Vagina (tissue), 2 donors: ENCODE measurements at places on chromosomes 12 and 14. TPM values are rescaled to one million over a fixed set of nuclear protein-coding genes. Genes with fewer than 3 reads are reported as not detected.

DNA sequence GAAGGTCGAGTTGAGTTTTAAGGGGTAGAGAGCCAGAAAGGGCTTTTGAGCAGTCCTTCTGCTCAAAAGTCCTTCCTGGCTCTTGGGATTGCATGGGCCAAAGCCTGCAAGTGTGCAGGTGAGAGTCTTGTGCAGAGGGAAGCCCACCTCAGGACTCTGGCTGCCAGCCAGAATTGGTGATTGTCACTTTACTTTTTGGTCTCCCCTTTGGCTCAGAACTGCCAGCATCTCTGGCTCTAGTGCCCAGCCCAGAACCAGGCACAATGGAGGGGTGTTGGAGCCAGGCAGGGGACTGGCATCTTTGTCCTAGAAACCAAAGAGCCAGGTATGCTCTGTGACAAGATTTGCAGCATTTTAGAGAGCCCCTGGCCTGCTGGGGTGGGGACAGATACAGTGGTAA lies 23.5 kb downstream of the FAM222A start:
- no peaks in the 10 kb centered on the region for H3K4me1 ChIP-seq
- H3K36me3 ChIP-seq = no peaks in the 10 kb centered on the region
- H3K27me3 ChIP-seq = no peaks in the 10 kb centered on the region
- no peak for DNase-seq
- no peak overlapping the region for H3K4me3 ChIP-seq

DNA sequence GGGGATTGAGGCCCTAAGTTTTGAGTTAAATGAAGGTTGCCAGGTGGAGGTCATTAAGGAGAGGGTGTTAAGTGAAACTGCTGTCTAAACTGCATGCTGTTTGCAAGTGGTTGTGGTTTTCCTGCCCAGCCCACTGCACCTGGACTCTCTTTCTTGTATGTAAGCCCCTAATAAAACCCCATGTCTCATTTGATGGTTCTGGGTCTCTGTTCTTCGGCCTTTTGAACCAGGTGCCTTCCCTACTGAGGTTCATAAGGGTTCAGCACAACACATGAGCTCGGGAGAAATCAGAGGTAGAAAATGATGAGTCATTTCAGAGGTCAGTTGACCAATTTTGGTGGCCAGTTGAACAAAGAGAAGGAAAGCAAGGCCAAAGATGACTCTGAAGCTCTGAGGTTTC lies 382.5 kb downstream of the RPS29 start:
- DNase-seq = no peak
- no peaks in the 10 kb centered on the region for H3K27me3 ChIP-seq
- no peaks in the 10 kb centered on the region for H3K4me1 ChIP-seq
- no peak overlapping the region for H3K27ac ChIP-seq

DNA sequence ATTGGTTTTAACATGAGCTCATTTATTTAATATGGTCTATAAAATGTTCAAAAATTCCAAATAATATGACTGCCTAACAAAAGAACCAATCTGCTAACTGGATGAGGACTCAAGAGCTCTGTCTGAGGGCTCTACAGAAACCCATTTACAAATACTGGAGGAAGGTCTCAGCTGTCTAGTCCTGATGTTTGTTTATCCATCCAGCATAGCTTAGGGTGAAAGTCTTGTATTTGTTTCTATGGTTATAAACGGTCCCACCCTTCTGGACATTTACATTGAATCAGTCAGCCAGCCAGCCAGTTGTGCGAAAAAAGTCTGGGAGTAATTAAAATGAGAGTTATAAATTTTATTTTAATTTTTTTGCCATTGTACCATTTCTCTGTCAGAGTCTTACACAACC lies 220.7 kb downstream of the BMP4 start:
- no peak overlapping the region for H3K27ac ChIP-seq
- DNase-seq = no peak
- no peaks in the 10 kb centered on the region for H3K27me3 ChIP-seq

TSPAN11 gene
- 2.5 TPM for total RNA-seq

CPNE6 gene
- not detected for total RNA-seq

GRCh38 chr12:67681105-67681778 lies 32.7 kb downstream of the DYRK2 start:
- H3K4me3 ChIP-seq = no peak overlapping the region
- H3K27ac ChIP-seq = peak overlapping the region; percentile 11
- H3K27me3 ChIP-seq = no peaks in the 10 kb centered on the region
- H3K4me1 ChIP-seq = peaks cover 8% of the 10 kb centered on the region
- no peaks in the 10 kb centered on the region for H3K36me3 ChIP-seq
- DNase-seq = no peak

DNA sequence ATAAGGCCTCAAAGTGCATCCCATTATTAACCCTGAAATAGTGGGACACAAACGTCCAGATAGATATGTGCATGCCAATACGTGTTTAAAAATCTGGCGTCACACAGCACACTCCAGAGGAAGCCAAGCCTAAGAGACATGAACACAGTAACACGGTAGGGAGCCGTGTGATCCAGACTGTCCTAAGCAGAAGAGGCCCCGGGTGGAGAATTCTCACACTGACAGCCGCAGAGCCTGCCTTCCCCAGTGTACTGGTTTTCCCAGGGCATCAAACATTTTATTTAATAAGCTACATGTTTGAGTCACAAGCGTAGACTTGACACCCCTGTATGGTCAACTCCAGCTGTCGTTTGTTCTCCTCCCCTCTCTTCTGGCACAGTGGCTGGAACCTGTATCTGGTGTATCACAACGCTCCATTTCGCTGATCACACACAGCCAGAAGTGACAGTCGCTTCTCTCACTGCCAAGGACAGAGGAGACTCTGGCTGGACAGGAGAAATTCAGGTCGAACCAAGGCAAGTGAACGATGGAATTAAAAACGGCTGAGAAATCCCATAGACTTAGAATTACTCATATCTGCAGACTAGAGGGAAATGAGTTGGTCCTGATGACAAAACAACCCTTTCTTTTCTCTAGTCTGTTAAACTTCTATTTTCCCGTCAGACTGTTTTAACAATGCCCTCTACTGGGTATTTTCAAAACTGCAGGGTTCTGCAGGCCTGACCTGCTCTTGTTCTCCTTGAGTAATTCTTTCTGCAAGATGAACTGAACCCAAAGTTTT lies 359.9 kb downstream of the RGS6 start:
- no peaks in the 10 kb centered on the region for H3K4me1 ChIP-seq
- H3K27me3 ChIP-seq = no peaks in the 10 kb centered on the region
- DNase-seq = no peak
- H3K36me3 ChIP-seq = no peaks in the 10 kb centered on the region
- no peak overlapping the region for H3K4me3 ChIP-seq
- H3K27ac ChIP-seq = no peak overlapping the region

NOVA1 gene
- total RNA-seq = 35.1 TPM

DNA sequence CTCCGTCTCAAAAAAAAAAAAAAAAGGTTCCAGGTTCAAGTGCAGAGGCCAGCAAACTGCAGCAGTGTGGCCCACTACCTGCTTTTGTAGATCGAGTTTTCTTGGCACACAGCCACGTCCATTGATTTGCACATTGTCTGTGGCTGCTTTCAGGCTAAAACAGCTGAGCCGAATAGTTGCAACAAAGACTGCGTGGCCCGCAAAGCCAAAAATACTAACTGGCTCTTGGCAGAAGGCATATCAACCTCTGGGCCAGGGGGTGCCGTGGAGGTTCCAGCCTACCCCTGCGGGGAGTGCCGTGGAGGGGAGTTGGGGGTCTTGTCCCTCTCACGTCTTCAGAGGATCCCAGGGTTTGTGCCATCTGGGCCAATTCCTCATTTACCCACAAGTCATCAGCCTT lies 170.1 kb downstream of the ADGRD1 start:
- peak; percentile 49 for DNase-seq
- H3K27ac ChIP-seq = no peak overlapping the region
- no peaks in the 10 kb centered on the region for H3K36me3 ChIP-seq
- no peaks in the 10 kb centered on the region for H3K4me1 ChIP-seq
- H3K4me3 ChIP-seq = no peak overlapping the region

DNA sequence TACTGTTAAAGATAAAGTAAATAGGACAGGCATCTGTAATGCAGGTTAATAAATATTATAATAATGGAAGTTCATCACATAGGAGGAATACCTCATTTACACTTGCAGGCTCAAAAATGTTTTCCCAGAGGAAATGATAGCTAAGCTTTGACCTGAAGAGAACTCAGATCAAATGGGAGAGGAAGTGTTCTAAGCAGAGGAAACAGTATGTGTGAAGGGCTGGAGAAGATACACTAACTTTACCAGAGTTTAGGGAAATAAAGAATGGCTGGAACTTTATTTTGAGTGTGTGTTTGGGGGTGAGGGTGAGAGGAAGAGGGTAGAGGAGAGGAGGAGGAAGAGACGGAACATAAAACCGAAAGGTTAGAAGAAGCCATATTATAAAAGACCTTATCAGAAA lies 34.0 kb upstream of the AP4S1 start:
- no peak overlapping the region for H3K4me3 ChIP-seq
- H3K27me3 ChIP-seq = no peaks in the 10 kb centered on the region
- no peak for DNase-seq
- H3K27ac ChIP-seq = no peak overlapping the region
- peaks cover 42% of the 10 kb centered on the region for H3K4me1 ChIP-seq

FGF23 gene
- not detected for total RNA-seq

- DNase-seq = no peak
- no peak overlapping the region for H3K27ac ChIP-seq
- H3K4me3 ChIP-seq = no peak overlapping the region
- H3K4me1 ChIP-seq = no peaks in the 10 kb centered on the region
Observed at GRCh38 chr14:41418851-41419250, 187.8 kb upstream of the LRFN5 start.

- H3K27ac ChIP-seq = no peak overlapping the region
- H3K4me3 ChIP-seq = no peak overlapping the region
- no peaks in the 10 kb centered on the region for H3K36me3 ChIP-seq
- no peaks in the 10 kb centered on the region for H3K4me1 ChIP-seq
Observed at GRCh38 chr14:58947814-58948445, 240.5 kb upstream of the DAAM1 start.

GPR68 gene
- total RNA-seq = 4.2 TPM

PLCZ1 gene
- not detected for total RNA-seq

DNA sequence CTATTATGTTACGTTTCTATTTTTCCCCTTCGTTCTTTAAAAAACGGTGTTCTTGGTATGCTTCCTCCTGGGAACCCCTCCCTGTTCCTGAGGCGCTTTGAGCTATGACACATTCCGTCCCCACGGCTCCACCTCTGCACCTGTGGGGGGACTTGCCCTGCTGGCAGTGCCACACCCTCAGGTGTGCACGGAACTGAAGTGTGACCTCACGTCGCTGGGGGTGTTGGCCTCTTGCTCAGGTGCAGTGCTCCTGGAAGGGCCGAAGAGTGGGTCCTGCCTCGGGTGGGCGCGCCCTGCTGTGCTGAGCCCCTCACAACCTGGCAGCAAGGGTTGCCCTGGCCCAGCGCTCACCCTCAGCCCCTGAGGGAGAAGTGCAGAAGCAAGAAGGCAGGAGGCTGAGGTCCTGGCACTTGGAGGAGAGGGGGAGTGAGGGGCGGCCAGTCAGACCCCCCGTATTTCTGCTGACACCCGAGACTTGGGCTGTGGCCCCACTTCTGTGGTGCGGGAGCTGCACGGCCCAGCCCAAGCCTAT lies 4.9 kb downstream of the AMN start:
- no peaks in the 10 kb centered on the region for H3K27me3 ChIP-seq
- peaks cover 50% of the 10 kb centered on the region for H3K4me1 ChIP-seq
- H3K36me3 ChIP-seq = peaks cover 5% of the 10 kb centered on the region

SPTSSA gene
- total RNA-seq = 29.0 TPM

ESR2 gene
- total RNA-seq = 2.2 TPM

DNA sequence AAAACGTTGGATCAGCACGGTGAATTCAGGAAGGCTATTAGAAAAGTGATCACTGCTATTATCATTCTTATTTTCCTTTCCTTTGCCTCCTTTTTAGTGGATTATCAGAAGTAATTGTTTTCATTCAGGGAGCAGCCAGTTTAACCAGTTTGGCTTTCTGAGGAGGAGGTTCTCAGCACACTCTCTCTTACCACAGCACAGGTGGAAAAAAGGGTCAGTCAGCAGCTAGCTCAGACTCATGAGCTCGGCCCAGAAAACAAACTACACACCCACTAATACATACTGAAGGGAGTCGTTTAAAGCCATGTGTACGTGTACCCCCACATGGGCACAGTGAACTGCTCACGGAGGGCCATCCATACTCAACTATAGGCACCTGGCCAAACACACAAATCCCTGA lies 23.2 kb upstream of the MAGOHB start:
- H3K27me3 ChIP-seq = no peaks in the 10 kb centered on the region
- no peak for DNase-seq
- no peaks in the 10 kb centered on the region for H3K36me3 ChIP-seq
- H3K27ac ChIP-seq = no peak overlapping the region

PLD4 gene
- not detected for total RNA-seq

DNA sequence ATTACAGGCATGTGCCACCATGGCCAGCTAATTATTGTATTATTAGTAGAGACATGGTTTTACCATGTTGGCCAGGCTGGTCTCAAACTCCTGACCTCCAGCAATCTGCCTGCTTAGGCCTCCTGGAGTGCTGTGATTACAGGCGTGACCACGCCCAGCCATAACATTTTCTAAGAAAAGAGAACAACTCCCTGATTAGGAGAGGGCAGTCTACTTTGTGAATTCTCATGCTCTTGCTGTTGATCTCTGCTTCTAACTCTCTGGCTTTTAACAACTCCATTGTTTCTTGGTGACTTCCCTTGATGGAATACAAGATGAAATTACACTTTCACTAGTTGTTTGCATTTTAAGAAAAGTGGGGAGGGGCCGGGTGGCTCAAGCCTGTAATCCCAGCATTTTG lies 33.6 kb downstream of the SSH1 start:
- peaks cover 5% of the 10 kb centered on the region for H3K36me3 ChIP-seq
- H3K4me3 ChIP-seq = no peak overlapping the region
- no peak for DNase-seq

ATP5F1B gene
- total RNA-seq = 405 TPM

DNA sequence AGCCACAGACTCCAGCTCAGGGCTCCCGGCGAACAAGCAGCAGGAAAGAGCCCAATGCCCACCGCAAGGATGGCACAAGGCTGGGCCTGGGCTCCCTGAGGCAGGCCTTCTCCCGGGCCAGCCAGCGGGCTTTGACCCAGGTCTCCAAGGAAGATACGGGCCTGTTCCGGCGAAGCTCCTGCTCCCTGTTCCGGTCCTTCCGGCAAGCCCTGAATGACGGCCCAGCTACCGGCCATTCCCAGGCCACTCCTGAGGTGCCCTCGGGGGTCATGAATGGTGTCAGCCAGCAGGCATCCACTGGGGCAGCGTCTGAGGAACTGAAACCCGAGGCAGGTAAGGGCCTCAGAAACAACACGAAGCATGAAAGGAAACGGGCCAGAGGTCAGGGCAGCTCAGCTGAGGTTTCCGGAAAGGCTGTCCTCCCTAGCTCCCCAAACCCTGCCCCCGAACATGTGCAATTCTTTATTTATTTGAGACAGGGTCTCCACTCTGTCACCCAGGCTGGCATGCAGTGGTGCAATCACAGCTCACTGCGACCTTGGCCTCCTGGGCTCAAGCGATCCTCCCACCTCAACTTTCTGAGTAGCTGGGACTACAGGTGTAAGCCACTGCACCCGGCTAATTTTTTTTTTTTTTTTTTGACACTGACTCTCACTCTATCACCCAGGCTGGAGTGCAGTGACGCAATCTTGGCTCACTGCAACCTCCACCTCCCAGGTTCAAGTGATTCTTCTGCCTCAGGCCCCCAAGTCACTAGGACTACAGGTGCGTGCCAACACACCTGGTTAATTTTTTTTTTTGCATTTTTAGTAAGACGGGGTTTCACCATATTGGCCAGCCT lies 6.0 kb downstream of the EXOC3L4 start:
- H3K4me1 ChIP-seq = peaks cover 35% of the 10 kb centered on the region
- peaks cover 25% of the 10 kb centered on the region for H3K27me3 ChIP-seq
- no peak overlapping the region for H3K27ac ChIP-seq
- H3K36me3 ChIP-seq = no peaks in the 10 kb centered on the region

DEGS2 gene
- 19.9 TPM for total RNA-seq
